ENCODE measurements at places on chromosomes 4 and X. TPM values are rescaled to one million over a fixed set of nuclear protein-coding genes. Genes with fewer than 3 reads are reported as not detected.

GRCh38 chrX:100685997-100686305 lies 42.0 kb downstream of the SRPX2 start:
- no peak overlapping the region for H3K4me3 ChIP-seq
- no peaks in the 10 kb centered on the region for H3K36me3 ChIP-seq
- no peaks in the 10 kb centered on the region for H3K4me1 ChIP-seq
- H3K27ac ChIP-seq = no peak overlapping the region
- DNase-seq = no peak
- peaks cover 3% of the 10 kb centered on the region for H3K27me3 ChIP-seq

DNA sequence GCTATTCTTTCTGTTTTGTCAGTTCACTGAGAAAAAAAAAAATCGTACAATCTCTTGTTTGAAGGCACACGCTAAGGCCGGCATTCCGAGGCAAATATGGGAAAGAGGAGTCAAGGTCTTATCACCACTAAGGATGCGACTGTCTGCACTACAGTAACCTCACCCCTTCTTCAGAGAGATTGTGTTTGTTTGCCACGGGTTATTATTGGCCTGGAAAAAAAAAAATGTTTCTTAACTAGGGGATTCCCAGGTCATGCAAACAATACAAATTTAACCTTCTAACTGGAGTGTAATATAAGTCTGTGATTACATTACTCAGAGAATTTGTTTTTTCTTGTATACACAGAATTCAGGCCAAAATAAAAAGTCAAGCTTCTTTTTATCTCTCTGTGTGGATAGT lies 168.3 kb downstream of the TMA16 start:
- no peak for DNase-seq
- no peaks in the 10 kb centered on the region for H3K4me1 ChIP-seq
- no peaks in the 10 kb centered on the region for H3K27me3 ChIP-seq
- H3K27ac ChIP-seq = no peak overlapping the region
- H3K36me3 ChIP-seq = no peaks in the 10 kb centered on the region
- no peak overlapping the region for H3K4me3 ChIP-seq

DNA sequence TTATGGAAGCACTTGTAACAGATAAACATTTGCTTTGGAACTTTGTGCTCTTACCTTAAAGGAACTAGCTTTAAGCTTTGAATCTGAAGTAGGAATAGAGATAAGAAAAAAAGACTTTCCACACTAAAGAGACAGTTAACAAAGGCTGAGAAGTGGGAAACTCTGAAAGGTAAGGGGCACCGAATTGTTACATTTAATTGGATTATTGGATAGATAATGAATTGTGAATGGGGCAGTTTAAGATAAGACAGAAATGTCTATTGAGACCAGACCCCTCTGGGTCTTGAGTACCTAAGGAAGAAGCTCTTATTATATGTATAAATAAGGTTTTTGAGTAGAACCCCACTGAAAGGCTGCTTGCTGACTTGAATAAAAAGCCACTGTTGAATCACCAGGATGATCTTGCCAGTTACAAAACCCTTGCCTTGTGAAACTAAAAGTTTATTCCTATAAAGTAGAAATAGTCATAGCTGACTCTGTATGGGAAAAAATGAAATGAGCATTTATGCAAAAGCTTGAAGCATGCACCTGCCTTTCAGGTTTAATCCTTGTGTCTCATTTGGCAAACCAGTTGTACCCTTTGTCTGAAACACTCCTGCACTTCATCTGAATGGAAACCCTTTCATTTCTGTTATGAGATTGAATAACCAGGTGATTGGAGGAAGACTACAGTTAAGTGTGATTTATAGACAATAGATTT lies 423.2 kb downstream of the RPA4 start:
- DNase-seq = no peak
- no peaks in the 10 kb centered on the region for H3K27me3 ChIP-seq
- no peak overlapping the region for H3K4me3 ChIP-seq
- no peaks in the 10 kb centered on the region for H3K36me3 ChIP-seq
- H3K27ac ChIP-seq = no peak overlapping the region

GRCh38 chrX:25198891-25199290 lies 183.1 kb upstream of the ARX start:
- no peak overlapping the region for H3K27ac ChIP-seq
- no peak overlapping the region for H3K4me3 ChIP-seq
- DNase-seq = no peak
- H3K4me1 ChIP-seq = no peaks in the 10 kb centered on the region

DNA sequence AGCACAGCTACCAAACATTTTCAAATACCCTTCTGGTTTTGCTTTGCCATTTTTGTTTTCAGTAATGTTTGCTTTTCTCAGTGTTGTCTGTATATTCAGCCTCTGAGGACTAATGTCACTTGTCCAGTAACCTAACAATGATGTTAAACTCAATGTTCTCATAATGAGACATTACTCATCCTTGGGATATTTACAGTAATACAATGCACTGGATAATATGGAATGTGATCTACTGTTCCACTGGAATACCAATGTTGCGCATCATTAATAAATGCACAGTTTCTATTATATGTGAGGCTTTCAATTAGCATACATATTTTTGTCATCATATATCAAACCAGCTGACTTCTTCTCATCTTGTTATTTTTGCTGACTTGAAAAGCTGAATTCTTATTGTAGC lies 259.1 kb downstream of the SH2D1A start:
- peaks cover 3% of the 10 kb centered on the region for H3K27me3 ChIP-seq
- no peak overlapping the region for H3K4me3 ChIP-seq
- DNase-seq = no peak
- H3K27ac ChIP-seq = no peak overlapping the region
- no peaks in the 10 kb centered on the region for H3K4me1 ChIP-seq
- no peaks in the 10 kb centered on the region for H3K36me3 ChIP-seq

- H3K4me3 ChIP-seq = no peak overlapping the region
- no peak overlapping the region for H3K27ac ChIP-seq
- H3K4me1 ChIP-seq = no peaks in the 10 kb centered on the region
- no peaks in the 10 kb centered on the region for H3K36me3 ChIP-seq
- DNase-seq = no peak
Measured at GRCh38 chrX:118189000-118189399, 72.4 kb upstream of the KLHL13 start.

DNA sequence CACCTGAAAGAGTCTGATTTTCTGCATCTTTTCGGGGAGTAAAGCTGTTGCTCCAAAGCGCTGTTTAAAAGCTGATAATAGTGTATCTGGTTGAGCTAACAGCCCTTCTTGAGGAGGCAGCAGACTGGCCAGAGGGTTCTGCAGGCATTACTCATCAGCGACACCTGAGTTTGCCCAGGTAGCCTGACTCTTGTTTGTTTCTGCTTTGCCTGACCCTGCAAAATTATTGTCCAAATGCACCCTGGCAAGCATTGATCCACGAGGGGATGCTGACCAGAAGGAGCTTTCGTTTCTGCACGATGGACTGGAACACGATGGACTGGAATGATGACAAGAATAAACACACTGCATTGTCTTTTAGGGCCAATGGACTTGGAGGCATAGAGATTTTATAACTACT lies 6.2 kb downstream of the CD99 start:
- no peak overlapping the region for H3K4me3 ChIP-seq
- H3K27me3 ChIP-seq = no peaks in the 10 kb centered on the region
- no peaks in the 10 kb centered on the region for H3K36me3 ChIP-seq
- no peak for DNase-seq
- H3K27ac ChIP-seq = no peak overlapping the region
- peaks cover 13% of the 10 kb centered on the region for H3K4me1 ChIP-seq

GASK1B gene
- polyA plus RNA-seq = 165 TPM

FGD1 gene
- 8.6 TPM for polyA plus RNA-seq
